ENCODE measurements at places on chromosomes 1 and 21.

DNA sequence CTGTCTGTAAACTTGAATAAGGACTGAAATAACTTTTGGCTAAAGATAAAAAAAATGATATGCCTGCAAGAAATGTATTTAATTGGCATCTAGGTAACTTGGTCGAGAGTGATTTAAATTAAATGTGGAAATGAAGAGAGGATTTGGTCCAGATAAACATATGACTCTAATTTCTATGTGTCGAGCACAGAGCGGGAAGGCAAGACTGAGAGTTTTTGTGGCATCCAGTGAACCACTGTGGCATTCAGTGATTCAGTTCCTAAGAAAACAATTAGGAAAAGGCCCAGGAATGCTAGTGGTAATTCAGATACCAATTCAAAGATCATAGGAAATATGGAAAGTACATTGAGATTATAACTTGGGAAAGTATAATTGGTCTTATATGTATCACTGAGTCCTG is 39.6 kb downstream of the PDE4B start:
- DNase-seq = no peak

DNA sequence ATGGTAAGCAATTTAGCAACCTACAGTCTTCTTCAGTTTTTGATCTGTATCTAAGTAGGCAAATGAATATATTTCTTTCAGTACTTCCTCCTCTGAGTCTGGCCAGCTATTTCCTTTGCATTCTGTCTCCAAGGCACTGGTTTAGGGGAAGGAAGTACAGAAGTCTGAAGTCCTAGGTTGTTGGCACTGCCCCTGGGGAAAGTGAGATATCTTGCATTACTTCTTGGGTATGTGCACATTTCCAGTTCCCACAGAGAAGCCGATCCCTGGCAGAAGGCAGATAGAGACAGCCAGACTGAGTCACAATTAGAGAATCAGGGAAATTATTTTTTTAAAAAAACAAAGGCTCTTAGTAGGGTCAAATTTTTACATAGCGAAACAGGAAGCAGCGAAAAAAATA is 98.8 kb downstream of the RASAL2 start:
- no peak for DNase-seq

DNA sequence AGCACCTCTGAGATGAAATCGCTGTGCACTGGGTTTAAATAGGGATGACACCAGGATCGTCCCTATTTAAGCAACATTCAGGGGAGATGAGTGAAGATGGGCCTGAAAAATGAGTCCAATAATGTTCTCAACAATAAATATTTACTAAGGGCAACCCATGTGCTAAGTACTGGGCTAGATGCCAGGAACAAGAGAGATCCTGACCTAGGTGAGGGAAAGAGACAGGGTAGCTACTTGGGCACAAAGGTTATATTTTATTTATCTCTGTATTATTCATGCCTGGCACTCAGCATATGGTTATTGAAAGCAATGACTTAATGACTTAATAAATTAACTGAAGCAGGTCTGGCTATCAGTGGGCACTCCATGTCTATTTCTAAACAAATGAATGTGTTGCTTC is 27.4 kb upstream of the AVPR1B start:
- DNase-seq = no peak

GRCh38 chr1:26168410-26169197 is at the start of gene C1orf232:
Gene C1orf232 (minus strand): TSS chr1:26168963. CDS start chr1:26168499, 464 bp downstream.
- DNase-seq = no peak

- peak; percentile 34 for DNase-seq
Measured at GRCh38 chr1:112704391-112704933, 2.5 kb downstream of the RHOC start.

DNA sequence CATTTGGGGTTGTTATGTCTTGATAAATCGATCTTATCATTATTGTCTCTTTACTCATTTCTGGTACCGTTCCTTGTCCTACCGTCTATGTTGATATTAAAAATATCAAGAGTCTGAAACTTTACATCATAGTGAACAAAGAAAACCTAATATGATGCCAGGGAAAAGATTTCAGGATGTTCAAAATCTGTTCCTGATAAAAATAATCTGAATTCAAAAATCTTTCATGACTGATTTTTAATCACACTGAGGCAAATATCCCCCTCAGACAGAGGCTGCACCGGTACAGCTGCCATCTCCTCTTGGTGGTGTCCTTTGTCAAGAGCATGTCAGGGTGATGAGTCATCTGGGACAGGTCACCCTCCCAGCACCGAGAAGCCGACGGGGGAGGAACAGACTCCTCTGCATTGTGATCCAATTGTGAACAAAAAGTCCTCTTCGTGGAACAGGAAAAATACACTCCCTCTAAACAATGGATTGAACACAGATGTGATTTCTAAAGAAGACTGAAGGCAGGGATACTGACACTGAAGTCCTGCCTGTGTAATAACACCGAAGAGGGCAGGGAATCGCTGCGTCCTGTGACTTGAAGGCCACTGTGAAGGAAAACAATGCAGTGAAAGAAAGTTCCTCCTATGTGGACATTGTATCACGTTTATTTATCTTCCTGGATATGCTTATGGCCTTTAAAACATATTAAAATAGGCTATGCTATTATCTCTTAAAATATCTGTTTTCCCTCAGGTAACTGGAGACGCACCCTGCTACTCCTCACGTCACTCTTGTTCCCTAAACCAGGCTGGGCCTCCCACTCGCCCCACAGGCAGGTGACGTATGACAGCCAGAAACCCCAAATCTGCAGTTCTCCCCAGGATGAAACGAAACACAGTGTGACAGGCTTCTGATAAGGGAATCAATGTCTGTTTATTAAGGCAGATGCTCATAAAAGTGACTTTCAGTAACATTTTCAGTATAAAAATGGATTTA is 4.3 kb upstream of the SPATC1L start:
- DNase-seq = no peak
